ENCODE measurements at places on chromosomes 6 and 20.

GRCh38 chr6:35213824-35214756 is at the start of gene SCUBE3:
SCUBE3 (plus strand) TSS chr6:35213956; CDS start chr6:35214419, 463 bp downstream.
- no peak for DNase-seq

DNA sequence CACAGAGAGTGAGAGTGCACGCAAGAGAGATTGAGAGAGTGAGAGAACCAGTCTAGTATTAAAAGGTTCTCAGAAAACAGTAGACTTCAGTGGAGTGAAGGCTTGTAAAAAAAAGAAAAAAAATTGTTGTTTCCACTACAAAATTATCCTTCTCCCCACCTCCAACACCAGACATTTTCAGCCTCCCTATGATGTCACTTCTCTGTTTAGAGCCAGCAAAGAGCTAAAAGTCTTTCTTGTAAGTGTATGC is 77.8 kb downstream of the BACH2 start:
- DNase-seq: no peak

GRCh38 chr6:52310932-52311331 is 26.4 kb upstream of the MCM3 start:
- DNase-seq: no peak

- no peak for DNase-seq
Measured at GRCh38 chr6:106442395-106442794, 81.9 kb downstream of the CRYBG1 start.
